Endothelial cell (in vitro differentiated cells): ENCODE measurements at places on chromosomes 7 and 10.

- DNase-seq: no peak
Measured at GRCh38 chr7:50405221-50405620, 44.9 kb downstream of the FIGNL1 start.

GRCh38 chr10:21212348-21212747, 313.1 kb downstream of the SKIDA1 start:
- no peak for DNase-seq

GRCh38 chr7:34807548-34808340, 149.7 kb downstream of the NPSR1 start:
- DNase-seq: no peak

GRCh38 chr10:118017850-118018249, 28.9 kb downstream of the RAB11FIP2 start:
- no peak for DNase-seq

DNA sequence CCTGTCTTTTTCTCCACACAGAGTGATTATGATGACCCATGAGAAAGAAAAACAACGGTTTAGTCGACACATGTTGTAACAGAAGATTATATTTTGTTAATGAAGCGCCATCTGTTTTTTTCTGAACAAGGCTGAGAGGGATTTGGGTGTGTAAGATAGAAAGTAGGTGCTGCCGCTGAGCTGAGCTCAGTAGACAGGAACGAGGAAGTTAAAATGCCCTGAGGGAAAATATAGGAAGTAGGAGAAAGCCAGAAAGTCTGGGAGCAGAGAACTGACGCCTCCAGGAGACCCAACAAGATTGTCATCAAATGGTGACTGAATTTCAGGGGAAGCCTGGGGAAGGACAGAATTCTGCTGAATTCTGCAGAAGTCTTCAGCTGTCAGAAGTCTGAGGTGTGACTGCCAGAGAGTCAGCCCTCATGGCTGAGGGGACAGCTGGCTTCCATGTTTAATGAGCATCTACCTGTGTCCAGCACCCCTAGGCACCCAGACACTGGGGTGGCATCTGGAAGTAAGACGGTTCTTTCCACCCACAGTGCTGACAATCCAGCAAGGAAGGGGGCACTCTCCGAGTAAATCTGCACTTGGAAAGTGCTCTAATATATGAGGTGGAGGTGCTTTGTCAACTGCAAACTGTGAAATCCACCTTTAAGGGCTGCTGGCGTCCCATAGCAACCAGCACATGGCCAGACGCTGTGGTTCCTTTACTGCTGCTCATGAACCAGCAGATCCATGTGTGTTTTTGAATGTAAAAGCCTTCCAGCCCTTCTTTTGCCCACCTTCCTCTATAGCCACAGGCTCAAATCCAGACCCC, 12.5 kb upstream of the TSPAN15 start:
- DNase-seq: no peak

DNA sequence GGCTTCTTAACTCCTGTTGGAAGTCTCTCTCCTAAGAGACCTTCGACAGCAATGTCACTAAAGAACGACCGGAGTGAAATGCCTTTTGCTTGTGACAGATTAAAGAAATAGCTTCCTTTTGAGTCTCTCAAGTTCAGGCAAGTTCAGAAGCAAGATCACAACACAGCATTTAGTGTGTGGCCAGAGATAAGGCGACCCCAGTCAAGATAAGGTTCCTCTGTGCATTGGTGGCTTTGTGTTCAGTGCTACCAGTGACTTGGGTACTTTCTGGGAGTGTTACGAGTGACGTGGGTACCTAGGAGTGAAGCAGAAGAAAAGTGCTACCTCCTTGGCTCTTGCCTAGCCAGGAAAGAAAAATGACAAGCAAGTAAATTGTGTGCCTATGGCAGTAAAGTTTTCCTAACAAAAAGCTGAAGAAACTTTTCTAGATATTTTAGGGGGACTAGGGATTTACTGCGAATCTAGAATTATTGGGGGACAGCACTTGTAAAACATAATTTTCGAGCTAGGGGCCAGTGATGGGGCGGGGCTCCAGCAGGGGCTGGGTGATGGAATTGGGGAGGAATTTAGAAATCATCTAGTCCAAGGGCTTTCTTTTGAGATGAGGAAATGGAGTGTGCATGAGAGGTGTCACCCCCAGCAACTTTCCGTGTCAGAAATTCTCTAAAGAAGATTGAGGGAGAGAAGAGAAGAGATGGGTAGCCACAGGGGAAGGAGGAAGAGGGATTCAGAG, 191.9 kb upstream of the LYZL2 start:
- no peak for DNase-seq

- no peak for DNase-seq
Measured at GRCh38 chr10:9294132-9294663, 1239.7 kb downstream of the GATA3 start.

DNA sequence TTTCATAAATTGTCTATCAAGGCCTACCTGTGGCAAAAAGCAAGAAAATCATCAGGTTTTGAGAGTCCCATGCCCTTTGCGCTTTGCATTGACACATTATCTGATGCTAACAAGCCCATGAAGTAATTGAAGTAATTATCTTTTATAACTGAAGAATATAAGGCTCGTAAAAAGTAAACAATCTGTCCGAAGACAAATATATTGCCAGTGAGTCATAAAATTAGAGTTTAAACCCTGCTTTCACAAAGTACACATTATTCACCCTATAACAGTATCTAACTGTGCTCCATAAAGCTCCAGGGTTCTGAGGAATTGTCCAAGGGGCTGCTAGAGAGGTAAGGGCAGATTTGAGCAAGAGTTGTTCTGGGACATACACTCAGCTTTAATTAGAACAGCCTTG, 102.3 kb upstream of the PPP1R3A start:
- DNase-seq: no peak

DNA sequence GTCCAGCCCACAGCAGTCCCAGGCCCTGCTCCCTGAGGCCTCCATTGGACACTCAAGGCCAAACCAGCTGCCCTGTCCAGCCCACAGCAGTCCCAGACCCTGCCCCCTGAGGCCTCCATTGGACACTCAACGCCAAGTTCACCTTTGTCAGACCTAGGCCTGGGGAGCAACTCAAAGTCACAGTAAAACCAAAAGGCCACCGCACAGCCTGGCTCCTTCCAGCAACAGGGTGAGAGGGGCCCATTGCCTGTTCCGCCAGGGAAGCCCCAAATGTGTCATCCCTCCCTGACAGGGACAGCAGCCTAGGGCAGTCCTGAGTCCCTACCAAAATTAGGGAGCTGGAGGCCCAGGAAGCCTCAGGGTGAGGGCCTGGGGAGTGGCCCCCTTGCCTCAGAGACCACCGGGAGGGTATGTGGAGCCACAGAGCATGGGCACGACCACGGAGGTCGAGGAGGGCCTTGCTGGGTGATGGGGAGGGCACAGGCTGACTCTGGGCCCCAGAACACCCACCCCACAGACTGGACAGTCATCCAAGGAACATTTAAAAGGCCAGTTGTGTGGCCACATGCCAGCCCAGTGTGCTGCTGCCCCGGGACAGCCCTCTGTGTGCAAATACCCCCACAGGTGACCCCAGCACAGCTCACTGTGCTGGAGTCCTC, 66.5 kb upstream of the PPP2R2D start:
- no peak for DNase-seq

DNA sequence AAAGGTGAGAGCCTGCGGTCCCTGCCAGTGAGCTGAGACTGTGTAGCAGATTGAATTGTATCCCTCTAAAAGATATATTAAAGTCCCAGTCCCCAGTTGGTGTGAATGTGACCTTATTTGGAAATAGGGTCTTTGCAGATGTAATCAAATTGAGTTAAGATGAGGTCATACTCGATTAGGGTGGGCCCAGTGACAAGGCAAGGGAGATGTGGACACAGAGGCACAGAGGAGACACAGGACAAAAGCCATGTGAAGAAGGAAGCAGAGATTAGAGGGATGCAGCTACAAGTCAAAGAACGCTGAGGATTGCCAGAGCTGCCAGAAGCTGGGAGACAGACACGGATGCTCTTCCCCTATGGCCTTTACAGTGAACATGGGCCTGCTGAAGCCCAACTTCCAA, 104.3 kb downstream of the CLEC2L start:
- no peak for DNase-seq

- no peak for DNase-seq
Measured at GRCh38 chr10:6774406-6774805, 194.3 kb upstream of the PRKCQ start.

DNA sequence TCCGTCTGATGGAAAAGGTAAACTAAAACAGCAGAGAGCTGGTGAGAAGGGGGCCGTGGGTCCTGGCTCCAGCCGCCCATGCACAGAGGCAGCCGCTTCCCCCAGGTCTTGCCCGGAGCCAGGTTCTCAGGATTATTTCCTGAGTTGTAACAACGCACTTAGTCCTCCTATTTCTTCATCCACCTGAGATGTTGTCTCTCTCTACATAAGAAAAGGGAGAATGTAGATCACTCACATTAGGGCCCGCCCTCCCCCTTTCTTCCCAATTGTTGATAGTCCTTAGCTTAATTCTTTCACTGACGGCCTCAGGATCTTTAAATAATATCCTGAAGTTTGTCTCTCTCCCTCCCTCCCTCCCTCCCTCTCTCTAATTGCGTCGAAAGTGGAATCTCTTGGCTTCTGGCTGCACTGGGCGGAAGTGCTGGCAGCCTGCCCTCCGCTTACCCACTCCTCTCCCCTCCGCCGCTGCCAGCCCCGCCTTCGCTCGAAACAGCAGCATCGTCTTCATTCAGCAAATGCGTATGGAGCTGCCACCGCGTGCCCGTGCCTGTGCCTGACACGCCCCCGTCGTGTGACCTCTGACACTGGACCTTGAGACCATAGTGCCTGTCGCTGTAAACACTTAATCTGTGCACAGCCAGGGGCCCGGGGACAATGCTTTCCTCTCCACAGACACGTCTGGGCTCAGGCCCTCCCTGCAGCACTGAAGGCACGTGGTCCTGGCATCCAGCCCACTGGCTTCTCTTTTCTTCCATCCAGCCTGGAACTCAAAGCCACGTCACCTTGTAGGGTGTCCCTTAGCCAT, 174.5 kb upstream of the PPP2R2D start:
- DNase-seq: no peak

- DNase-seq: peak; percentile 44
Measured at GRCh38 chr7:17298840-17299482, 509 bp downstream of the AHR start.

- DNase-seq: no peak
Measured at GRCh38 chr7:55965100-55965470, 700 bp downstream of the NIPSNAP2 start.

- no peak for DNase-seq
Measured at GRCh38 chr10:72946963-72947362, 7.6 kb downstream of the PLA2G12B start.

- DNase-seq: no peak
Measured at GRCh38 chr7:95658676-95659075, 62.4 kb upstream of the PDK4 start.

DNA sequence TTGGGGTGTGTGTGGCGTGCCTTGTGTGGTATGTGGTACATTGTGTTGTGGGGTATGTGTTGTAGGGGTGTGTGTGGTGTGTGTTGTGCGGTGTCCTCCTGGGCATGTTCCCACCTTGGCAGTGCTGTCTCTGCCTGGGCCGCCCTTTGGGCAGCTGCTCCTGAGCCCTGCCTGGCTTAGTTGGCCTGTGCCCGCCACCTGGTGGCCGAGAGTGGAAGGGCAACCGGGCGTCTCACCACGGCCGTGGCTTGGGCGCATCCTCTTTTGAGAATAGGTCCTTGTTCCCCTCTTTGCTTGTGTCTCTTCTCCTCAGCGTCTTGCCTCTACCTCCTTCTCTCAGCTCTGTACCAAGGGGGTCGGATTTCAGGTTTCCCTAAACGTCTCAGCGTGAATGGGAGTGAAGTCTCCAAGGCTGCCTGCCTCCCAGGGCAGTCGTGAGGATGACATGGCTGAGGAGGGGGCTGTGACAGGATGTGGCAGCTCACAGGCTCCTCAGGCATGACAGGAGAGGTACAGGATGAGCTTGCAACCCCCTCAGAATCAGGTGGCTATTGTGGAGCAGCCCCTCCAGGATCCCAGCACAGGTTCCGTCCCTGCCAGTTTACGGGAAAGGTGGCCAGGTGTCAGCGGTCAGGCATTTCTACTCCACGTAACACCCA, 98.4 kb upstream of the PODXL start:
- peak; percentile 96 for DNase-seq

GRCh38 chr7:90396420-90396819, 6.8 kb upstream of the CLDN12 start:
- DNase-seq: no peak

- DNase-seq: no peak
Measured at GRCh38 chr7:47525066-47525623, 56.8 kb downstream of the TNS3 start.

- no peak for DNase-seq
Measured at GRCh38 chr10:130025326-130025725, 61.3 kb upstream of the EBF3 start.

DNA sequence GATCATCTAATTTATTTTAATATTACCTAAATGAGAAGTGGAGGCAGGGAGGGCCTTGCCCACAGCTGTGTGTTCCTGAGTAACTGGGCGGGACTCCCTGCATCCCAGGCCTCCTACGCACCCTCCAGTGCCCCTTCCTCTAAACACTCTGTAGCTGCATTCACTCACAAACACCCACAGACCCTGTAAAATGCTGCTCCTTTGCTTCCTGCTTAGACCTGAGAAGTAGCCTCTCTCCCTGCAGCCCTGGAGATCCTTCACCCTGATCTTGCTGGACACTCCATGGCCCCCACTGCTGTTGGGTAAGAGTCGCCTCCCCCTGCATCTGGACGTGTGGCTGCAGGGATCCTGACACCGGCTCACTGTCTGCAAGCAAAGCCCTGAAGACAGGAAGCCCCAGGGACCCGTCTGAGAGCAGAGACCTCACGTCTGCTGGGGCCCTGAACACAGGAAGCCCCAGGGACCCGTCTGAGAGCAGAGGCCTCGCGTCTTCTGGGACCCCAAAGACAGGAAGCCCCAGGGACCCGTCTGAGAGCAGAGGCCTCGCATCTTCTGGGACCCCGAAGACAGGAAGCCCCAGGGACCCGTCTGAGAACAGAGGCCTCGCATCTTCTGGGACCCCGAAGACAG, 589.8 kb downstream of the DNAJB6 start:
- DNase-seq: no peak

- no peak for DNase-seq
Measured at GRCh38 chr10:98673171-98673782, 226.5 kb upstream of the HPS1 start.

GRCh38 chr7:142745745-142746144, 3.5 kb upstream of the PRSS1 start:
- DNase-seq: no peak

- no peak for DNase-seq
Measured at GRCh38 chr7:98280296-98280695, 1.2 kb upstream of the BRI3 start.

DNA sequence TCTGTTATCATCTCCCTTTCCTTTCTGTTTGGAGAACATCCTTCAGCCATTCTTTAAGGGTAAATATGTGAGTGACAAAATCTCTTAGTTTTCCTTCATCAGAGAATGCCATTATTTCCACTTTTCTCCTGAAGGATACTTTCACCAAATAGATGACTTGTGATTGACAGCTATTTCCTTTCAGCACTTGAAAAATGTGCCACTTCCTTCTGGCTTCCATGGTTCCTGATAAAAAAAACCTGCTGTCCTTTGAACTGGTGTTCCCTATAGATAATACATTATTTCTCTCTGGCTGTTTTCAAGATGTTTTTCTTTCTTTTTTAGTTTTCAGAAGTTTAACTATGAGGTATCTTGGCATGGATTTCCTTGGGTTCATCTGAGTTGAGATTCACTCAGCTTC, 79.7 kb downstream of the TBXAS1 start:
- no peak for DNase-seq
